ENCODE measurements at places on chromosomes 7 and 10. TPM values are rescaled to one million over a fixed set of nuclear protein-coding genes. Genes with fewer than 3 reads are reported as not detected.

Gene OR2A12
- total RNA-seq: not detected

GRCh38 chr7:37986908-37987330, 66.5 kb downstream of the EPDR1 start:
- peak; percentile 91 for DNase-seq

Gene WNT16
- total RNA-seq: not detected

DNA sequence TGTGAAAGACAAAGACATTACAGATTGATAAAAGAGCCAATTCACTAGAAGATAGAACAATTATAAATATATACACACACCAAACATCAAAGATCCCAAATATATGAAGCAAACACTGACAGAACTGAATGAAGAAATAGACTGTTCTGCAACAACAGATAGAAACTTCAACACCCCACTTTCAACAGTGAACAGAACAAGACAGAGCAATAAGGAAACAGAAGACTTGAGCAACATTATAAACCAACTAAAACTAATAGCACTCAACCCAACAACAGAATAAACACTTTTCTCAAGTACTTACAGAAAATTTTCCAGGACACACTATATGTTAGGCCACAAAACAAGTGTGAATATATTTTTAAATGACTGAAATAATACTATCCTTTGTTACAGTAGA, 10.9 kb downstream of the CDCA7L start:
- no peak for DNase-seq

Gene TRPV5
- total RNA-seq: not detected

DNA sequence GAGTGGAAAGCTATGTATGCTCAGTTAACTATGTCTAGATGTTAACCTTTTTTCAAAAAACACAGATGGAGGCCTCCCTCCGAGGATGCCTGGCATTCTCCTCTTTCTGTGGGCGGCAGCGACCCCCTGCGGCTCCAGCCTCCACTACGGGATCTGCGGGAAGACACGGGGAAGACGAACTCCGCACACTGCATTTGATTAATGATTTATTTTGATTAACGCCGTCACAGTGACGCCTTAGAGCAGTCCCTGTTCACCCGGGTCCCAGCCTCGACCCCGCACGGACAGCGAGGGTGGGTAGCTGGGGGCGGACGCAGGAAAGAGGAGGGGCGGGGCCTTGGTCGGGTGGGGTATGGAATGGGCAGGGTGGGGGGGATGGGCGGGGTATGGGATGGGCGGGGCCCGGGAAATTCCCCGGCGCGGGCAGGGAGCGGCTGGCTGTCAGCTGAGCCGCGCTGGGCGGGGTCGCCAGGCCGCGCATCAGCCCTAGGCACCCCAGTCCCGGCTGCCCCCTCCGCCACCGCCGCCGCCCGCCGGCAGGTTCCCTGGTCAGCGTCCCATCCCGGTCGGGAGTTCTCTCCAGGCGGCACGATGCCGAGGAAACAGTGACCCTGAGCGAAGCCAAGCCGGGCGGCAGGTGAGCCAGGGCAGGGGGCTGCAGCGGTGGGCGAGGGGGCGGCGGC, at the start of gene OPTN:
Gene OPTN, plus strand, starts transcription at position 498 of the 683 bp plus-strand sequence. CDS start 8,960 bp downstream, outside the sequence.
- DNase-seq: peak; percentile 84

DNA sequence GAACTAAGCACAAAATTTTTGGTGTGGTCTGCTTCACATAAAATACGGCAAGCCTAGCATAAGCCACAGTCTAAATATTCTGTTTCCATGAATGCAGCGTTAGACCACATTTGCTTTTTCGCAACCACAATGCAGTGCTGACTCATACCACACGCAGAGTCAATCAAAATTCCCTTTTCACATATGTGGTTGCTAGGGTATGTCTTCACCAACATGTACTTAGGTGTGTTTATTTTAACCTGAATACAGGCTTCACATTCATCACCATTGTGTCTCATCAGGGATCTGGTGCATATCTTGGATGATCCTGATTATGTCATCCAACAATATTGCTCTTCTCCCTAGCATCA, 90.8 kb downstream of the CHN2 start:
- peak; percentile 92 for DNase-seq

GRCh38 chr7:24227603-24228359, 56.2 kb upstream of the NPY start:
- DNase-seq: no peak

Gene NXPH1
- 0.13 TPM for total RNA-seq

- no peak for DNase-seq
Measured at GRCh38 chr7:121390109-121390508, 6.0 kb downstream of the FAM3C start.

Gene SFTPA2
- 0.08 TPM for total RNA-seq

- DNase-seq: no peak
Measured at GRCh38 chr10:49613165-49613881, 514 bp upstream of the CHAT start.

Gene MMRN2
- total RNA-seq: 0.94 TPM

DNA sequence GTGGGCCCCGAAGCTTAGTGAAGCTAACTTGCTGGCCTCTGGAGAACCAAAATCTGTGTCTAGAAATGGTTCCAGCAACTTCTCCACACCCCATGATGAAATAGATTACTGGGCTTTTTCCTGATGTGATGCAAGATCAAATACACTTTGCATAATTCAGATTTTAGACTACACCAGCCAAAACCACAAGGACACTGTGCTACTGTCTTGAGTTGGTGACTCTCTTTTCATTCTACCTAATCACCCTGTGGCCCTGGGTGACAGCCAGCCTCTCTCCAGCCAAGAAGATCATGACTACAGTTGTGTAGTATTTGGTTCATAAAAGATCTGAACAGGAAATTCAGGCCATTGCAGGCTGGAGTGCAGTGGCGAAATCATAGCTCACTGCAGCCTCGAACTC, 22.2 kb downstream of the AZGP1 start:
- DNase-seq: no peak

Gene CDHR3
- 2.2 TPM for total RNA-seq

GRCh38 chr10:17599089-17599488, 18.1 kb downstream of the HACD1 start:
- DNase-seq: peak; percentile 39

Gene GNG11
- total RNA-seq: 16.8 TPM

Gene SSMEM1
- total RNA-seq: not detected

GRCh38 chr10:79072041-79072441, 3.3 kb downstream of the ZMIZ1 start:
- no peak for DNase-seq

DNA sequence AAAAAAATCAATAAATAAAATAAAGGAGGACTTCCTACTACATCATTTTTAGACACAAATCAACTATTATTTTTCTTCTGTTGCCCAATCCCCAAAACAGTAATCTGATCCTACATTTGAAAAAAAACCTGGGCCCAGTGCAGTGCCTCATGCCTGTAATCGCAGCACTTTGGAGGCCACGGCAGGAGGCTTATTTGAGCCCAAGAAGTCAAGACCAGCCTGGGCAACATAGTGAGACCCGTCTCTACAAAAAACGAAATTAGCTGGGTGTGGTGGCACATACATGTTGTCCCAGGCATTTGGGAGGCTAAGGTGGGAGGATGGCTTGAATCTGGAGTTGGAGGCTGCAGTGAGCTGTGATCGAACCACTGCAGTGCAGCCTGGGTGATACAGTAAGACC, 2.7 kb upstream of the GTF2I start:
- no peak for DNase-seq

- no peak for DNase-seq
Measured at GRCh38 chr10:48758411-48758810, 73.7 kb downstream of the WDFY4 start.

- no peak for DNase-seq
Measured at GRCh38 chr7:117698018-117698417, 175.2 kb downstream of the CTTNBP2 start.

- DNase-seq: peak; percentile 53
Measured at GRCh38 chr10:17206210-17206709, 4.8 kb upstream of the TRDMT1 start.
